Kidney glomerular epithelial cell (primary cell): ENCODE measurements at places on chromosomes 11 and 22.

DNA sequence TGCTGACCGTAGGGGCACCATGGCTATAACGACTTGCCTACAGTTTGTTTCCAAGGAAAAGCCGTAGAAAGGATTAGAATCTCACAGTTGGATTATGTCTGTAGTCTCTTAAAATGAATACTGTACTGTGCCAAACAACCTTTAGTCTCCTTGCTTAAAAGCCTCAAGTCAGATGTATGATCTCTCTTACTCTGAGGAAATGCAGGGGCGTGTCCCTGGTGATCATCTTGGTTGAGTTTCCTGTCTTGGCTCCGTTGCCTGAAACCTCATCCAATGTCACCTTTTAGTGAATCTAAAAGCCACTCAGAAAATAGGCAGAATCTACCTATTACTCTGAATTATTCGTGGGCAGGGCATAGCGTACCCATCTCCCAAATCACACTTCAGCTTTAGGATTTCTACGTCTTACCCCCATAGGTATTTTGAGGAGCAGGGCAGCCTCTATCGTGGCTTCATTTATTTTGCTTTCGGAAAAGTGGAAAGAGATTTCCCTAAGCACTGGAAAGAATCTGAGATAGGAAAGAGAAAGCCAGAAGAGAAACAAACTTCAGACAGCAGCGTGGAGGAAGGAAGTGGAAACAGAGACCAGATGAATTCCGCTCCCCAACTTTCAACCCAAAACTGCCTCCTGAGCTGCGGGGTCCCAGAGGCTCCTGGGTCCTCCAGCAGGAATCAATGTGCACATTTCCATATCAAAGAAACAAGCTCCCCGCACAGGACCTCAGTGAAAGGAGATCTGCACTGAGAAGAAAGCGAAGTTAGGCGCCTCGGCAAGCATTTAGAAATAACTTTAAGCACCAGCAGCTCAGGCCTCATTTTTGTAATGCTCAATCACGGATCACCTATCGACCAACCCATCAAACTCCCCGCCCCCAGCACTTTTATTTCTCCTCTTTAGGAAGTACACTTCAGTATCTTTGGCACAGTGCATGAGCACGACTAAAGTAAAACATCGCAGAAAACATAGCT is 245.8 kb downstream of the ETS1 start:
- DNase-seq = no peak

DNA sequence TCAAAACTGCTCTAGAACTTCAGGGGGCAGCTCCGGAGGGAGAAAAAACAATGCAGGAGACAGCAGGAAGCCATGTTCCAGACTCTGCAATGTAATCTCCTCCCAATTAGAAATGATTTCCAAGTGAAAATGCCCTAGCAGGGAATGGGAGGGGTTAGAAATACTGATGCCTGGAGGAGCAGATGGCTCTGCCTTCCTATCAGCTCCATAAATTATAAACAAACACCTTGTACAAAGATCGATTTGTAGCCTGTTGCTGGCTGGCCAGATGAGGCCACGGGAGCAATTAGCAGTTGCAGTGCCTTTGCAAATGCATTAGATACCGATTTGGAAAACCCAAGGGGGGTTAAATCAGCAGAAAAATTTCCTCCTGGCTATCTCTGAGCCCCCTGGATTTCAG is 46.6 kb upstream of the CHRM4 start:
- no peak for DNase-seq

DNA sequence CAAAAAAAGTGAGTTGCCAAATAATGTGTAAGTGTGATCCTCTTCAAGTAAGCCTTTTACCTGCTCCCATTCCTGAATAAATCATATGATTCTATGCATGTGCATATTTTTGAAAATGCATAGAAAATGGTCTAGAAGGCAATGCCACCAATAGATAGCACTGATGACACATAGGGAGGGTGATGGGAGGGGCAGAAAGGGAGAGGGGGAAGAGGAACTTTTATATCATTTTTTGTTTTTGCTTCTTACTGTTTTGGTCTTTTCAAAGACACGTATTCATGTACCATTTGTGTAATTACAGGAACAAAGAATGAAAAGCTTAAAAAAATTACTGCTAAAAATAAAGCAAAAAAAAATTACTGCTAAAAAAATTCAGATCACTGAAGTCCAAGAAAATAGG is 60.8 kb downstream of the C11orf58 start:
- DNase-seq = no peak

DNA sequence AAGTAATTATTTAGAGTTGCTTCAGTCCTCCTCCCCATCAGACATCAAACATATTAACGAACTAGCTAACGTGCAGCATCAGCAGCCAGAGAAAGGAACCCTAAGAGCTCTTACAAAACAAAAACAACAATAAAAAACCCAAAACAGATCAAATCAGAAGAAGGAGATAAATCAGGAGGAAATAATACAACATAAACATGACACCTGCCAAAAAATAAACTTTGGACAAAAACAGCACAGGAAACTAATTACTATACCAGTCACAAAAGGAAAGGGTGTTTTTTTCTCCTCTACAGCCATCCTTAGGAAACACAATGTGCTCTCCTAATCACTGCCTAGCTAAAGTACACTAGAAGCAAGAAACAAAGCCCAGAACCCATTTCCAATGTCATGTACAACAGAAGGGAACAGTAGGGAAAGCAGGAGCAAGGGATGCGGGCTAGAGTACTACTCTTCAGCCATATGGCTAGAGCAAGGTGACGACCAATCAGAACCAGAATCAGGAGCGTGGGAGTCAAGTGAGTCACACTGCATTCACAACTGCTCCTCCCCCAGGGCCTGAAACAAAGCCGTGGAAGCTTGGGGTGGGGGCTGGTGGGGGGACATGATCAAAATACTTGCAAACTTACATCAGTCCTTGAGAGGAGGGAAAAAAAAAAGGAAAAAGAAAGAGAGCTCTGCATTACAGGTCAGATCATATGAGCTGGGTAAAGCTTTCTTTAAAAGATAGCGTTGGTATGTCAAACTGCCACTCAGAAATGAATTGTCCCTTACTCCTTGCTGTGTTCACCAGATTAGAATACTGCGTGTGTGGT is 60.4 kb downstream of the LARGE2 start:
- DNase-seq = peak; percentile 77

- no peak for DNase-seq
Observed at GRCh38 chr11:102727890-102728289, 3.1 kb upstream of the MMP8 start.

DNA sequence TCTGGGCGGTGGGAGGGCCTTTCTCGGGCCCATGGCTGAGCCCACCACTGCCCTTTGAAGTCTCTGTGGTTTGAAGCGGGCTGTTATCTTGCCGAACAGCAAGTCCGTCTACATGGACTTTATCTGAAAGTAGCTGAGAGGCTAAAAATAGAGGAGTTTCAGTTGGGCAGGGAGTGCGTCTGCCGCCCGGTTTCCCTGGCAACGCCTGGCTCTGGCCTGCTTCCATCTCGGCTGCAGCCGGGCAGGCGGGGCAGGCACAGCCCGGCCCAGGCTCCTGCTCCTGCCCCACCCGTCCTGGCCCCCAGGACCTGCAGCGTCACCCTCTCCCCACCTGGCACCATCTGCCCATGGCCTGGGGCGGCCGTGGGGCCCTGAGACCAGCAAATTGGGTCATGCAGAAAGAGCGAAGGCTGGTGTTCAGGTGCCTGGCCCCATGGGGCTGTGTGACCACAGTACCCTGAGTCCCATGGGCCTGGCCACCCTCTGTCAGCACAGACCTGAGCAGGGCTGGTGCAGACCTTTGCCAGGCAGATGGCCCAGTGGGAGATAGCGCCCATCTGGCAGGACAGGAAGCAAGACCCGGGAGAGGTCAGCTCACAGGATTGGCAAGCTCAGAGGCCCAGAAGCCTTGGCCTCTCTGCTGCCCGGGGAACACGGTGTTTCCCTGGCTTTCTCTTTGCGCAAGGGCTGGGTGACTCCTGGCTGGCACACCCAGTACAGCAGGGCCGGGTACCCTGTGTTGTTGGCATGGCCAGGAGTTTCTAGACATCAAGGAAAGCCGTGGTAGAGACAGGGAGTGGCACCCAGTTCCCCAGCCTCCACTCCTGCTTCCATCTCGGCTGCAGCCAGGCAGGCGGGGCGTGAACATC is 79.1 kb upstream of the KCNQ1OT1 start:
- DNase-seq = peak; percentile 40

DNA sequence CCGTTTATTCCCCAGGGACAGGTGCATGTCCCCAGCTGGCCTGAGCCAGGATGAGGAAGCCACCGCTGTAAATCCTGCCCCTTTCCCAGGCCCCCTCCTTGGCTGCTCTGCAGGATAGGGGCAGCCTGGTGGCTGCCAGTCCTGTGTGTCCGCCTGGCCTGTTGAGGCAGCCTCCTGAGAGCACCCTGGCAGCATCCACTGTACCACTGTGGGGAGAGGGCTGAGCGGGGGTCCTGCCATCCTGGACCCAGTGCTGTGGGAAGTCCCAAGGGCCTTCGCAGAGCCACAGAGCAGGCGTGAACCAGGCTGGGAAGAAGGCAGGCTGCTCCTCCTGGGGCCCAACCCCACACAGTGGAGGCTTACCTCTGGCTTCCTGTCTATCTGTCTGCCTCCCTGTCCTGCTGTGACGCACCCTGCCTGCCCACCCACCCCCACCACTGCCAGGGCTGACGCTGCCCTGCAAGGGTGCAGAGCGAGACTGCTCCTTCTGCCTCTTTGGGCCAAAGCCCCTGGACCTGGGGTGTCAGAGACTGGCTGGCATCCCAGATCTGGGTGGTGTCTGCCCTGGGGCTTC is 8.4 kb downstream of the KCTD17 start:
- DNase-seq = no peak

DNA sequence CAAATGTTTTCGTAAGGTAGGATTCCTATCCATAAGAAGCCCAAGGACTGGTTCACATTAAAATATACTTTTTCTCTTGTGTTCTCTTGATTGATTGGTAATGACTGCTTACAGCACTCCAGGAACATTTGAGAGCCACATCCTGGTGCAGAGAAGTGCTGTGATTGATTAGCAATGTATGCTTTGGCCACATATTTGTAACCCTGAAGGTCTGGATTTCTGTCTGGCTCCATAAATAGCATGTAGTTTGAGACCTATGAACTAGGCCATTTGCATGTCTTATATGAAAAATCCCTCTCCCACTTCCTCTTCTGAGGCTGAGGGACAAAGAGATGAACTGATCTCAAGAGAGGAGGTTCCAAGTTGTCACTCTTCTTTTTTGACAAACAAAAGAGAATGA is 49.3 kb upstream of the CD44 start:
- no peak for DNase-seq

GRCh38 chr11:66579017-66579606 is 10.7 kb upstream of the CTSF start:
- peak; percentile 67 for DNase-seq

DNA sequence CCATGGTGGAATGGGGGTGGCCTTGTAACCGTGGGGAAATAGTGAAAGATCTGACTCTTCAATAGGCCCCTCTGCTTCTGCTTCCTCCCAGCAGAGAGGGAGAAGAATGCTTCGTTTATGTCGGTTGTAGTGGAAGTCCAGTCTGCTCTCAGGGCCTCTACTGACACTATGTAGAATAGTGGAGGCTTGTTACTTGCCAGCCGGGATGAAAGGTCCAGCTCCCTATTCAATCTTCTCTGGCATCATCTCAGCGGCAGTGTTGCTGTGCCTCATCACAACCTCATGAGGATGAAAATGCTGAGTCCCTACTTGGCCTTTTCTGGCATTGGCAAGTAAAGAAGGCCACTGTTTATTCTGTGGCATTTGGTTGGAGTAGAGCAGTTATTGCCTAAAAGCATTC is 820.9 kb upstream of the TENM4 start:
- DNase-seq = no peak

GRCh38 chr22:24099071-24099470 is 82.2 kb upstream of the SUSD2 start:
- DNase-seq = no peak

DNA sequence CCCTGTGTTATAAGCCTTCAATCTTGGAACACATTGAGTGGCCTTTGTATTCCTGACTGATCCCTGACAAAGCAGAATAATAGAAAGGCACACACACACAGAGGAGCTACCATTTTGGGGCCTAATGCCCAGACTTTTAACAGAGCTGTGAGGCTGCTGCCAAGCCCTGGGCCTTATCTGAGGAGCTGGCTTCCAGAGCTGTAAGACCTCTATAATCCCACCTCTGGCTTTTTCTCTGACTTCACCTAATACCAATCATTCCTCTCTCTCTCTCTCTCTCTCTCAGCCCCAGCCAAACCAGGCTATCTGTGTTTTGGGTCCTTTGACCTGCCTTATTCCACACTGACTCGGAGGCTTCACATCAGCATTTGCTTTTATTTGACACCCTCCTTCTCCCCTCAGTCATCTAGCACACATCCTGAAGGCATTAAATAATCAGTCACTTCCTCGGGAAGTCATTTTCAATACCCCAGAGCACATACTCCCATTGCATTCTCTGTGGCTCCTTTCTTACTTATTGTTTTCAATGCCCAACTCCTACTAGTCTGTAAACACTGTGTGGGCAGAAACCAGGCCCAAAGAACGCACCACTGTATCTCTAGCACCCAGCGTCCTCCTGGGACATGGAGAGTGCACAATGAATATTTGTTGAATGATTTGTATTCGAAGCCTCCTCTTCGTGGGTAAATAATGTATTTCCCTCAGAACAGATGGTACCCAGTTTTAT is 21.2 kb upstream of the TRIM44 start:
- DNase-seq = no peak

- DNase-seq = no peak
Observed at GRCh38 chr11:114317787-114318137, 21.6 kb downstream of the NNMT start.

- no peak for DNase-seq
Observed at GRCh38 chr11:35418282-35419183, 825 bp downstream of the SLC1A2 start.

DNA sequence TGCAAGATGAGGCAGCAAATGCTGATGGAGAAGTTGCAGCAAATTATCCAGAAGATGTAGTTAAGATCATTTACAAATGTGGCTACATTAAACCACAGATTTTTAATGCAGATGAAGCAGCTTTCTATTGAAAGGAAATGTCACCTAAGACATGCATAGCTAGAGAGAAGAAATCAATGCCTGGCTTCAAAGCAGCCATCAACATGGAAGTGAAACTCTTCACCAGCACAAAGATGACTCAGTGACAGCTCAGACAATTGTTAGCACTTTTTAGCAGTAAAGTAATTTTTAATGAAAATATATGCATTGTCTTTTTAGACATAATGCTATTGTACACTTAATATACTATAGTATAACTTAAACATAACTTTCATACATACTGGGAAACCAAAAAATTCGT is 71.4 kb downstream of the FANCF start:
- DNase-seq = no peak

DNA sequence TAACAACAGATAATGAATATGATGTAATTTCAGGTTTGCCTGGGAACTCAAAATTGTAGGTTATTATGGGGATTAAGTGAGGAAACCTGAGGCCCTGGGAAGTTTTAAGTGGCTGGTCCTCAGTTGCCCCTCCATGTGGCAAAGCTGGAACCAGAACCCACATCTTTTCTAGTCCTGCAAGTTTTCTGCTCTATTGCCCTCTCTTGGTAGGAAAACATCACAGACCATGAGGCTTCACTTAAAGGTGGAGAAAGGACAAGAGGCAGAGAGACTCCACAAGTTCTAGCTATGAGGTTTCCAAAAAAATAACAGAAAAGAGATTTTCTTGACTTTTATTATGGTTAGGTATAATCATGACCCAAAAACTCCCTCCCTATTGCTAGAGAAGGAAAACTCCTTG is 115.5 kb upstream of the DDI1 start:
- DNase-seq = no peak
